ENCODE measurements at places on chromosomes 4 and X.

GRCh38 chrX:65671966-65672365, 4.5 kb downstream of the MSN start:
- no peak for DNase-seq

DNA sequence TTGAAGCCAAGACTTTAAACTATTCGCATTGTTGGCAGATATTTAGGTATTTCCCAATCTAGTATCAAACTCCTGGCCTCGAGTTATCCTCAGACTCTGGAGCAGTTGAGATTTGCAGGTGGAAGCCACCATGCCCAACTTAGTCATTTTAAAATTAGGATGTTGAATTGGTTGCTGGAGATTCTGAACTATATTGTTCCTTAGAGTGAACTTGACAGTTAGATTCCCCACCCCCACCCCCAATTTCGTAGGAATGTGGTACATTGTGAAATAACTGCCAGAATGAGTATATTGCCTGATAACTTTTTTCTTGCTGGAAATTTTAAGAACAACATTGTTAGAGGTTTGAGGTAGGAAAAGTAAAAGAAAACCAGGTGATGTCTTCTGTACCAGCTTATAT, 2.3 kb downstream of the NOCT start:
- DNase-seq = no peak

DNA sequence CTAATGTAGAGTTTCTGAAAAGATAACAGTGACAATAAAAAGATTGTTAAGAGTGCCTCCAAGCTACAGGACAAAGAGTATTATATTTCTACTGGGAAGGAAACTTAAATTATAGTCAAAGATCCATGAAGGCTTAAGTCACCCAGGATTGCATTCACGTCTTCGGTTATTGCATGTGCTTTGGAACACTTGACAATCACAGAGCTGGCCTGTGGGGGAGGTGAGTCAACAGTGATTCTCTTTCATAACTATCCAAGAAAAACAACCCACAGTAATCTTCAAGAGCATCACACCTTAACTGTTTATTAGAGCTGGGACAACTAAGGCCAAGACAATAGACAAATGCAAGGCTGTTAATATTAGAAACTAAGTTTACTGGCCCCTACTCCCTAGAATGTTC, 40.3 kb downstream of the PDGFC start:
- no peak for DNase-seq

DNA sequence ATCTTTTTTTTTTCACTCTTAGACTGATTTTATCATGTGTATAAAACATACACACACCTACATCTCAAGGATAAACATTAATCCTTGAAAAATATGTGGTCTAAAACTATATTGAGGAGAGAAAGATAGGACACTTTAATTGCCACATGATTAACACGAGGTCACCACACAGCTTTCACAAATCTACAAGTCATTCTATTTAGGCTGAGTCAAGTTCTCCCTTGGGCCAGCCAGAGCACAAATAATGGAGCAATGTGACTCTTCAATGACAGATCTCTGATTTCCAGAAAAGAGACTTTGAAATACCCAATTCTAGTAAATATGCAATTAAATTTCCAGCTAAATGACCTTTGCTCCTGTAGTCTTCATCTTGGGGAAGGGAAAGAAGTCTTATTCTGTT, 12.9 kb upstream of the ADH4 start:
- no peak for DNase-seq

DNA sequence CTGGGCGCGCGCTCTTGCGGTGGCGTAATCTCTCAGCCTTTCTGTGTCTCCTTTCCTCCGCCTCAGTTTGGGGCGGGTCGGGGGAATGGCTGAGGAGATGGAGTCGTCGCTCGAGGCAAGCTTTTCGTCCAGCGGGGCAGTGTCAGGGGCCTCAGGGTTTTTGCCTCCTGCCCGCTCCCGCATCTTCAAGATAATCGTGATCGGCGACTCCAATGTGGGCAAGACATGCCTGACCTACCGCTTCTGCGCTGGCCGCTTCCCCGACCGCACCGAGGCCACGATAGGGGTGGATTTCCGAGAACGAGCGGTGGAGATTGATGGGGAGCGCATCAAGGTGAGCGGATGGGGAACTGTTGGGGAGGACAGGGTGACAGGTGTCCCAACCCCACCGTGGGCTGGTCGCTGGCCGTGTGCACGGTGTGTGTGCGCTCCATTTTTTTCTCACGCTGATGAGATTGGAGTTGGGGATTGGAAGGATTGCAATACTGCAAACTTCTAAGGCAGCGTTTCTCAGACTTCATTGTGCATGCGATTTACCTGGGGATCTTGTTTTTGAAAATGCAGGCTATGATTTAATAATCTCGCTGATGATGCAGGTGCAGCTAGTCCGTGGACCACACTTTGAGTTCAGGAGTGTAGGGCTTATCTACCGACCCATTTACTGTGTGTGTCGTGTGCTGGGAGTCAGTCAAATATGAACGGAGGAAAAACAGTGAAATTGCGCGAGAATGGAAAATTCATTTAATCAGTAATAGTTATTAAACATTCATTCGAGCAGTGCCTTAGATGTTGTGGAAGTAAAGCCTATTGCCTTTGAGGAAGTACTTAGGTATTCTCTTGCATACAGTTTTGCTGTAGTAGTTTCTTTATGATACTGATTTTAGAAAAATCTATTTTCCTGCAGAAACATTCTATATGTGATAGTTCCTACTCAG, at the start of gene RAB33B:
Gene RAB33B, plus strand, starts transcription at position 11 of the 935 bp plus-strand sequence. Its CDS starts 75 bp downstream, at position 86.
- no peak for DNase-seq

GRCh38 chr4:62644372-62644771, 1444.2 kb downstream of the ADGRL3 start:
- DNase-seq = no peak

GRCh38 chrX:118418811-118419251, 72.9 kb downstream of the WDR44 start:
- DNase-seq = no peak

DNA sequence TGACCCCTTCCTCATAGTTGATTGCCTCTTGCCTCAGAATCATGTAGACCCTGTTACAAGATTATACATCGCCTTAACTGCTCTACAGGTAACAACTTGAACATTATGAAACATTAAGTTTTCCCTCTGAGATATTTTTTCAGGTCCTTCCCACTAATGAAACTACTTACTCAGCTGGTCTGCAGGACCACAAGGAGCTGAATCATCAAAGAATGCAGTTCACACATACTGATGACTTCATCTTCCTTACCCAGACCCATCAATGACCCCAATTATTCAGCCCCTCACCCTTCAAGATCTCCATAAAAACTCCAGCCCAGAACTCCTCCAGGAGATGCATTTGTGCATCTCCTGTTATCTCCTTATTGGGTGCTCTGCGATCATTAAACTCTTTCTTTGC, 720.9 kb downstream of the RAPGEF2 start:
- DNase-seq = no peak
